Breast epithelium (tissue), 4 donors: ENCODE measurements at places on chromosomes 4 and X. TPM values are rescaled to one million over a fixed set of nuclear protein-coding genes. Genes with fewer than 3 reads are reported as not detected.

DNA sequence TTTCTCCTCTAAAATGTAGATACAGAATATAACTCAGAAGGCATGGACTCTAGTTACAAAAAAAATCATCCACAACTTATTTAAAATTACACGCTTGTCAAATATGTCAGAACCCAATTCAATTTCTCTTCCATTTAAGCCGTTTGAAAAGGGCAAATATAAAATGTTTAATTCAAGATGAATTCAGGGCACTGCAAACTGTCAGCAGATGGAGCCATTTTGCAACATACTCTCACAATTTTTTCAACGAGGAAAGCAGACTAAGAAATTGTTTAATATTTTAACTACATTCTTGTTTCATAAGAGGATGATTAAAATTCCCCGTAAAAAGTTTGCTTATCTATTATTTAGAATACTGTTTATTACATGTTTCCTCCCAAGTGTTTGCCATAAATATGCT lies 321.3 kb upstream of the CPXCR1 start:
- DNase-seq: no peak

DNA sequence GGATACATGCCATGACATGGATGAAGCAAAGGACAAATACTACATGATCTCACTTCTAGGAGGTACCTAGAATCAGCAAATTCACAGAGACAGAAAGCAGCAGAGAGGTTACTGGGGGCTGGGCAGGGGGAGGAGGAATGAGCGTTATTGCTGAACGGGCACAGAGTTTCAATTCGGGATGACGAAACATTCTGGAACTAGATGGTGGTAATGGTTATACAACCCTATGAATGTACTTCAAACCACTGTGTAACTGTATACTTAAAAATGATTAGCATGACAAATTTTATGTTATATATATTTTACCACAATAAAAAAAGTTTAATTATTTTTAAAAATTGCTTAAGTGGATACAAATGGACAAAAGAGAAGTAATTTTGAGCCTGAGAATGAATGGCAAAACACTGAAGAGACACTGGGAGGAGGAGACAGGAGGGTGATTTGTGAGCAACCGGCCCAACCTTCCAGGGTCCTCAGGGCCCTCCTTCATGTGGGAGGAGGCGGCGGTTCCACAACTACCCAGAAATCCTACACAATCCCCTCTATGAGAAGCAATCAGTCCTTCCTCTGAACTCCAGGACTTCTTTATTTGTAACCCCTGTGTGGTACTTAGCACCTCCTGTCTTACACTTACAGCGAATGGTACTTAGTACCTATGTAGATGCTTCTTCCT lies 14.1 kb downstream of the ACSL1 start:
- DNase-seq: no peak

DNA sequence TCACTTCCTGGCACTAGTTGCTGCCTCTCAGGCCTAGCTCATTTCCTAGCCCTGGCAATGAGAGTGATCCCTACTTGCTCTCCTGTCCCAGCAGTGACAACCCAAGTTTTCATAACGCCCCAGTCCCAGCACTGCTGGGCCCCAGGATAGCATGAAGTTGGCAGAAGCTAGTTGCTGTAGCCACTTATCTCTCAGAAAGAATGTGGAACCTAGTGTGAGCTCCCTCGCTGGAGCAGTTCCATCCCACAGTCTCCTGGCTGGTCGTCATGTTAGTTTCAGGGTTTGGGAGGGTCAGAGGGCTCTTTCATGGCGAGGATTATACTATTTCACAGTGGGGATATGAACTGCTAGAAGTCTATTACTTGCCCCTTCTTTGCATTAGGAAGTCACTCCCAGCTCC lies 5.1 kb downstream of the PF4 start:
- DNase-seq: no peak

MAGEA12 gene
- not detected for total RNA-seq

ATP2B3 gene
- total RNA-seq: not detected

TMSB15A gene
- total RNA-seq: 1.4 TPM
